ENCODE measurements at places on chromosomes 3 and 15.

DNA sequence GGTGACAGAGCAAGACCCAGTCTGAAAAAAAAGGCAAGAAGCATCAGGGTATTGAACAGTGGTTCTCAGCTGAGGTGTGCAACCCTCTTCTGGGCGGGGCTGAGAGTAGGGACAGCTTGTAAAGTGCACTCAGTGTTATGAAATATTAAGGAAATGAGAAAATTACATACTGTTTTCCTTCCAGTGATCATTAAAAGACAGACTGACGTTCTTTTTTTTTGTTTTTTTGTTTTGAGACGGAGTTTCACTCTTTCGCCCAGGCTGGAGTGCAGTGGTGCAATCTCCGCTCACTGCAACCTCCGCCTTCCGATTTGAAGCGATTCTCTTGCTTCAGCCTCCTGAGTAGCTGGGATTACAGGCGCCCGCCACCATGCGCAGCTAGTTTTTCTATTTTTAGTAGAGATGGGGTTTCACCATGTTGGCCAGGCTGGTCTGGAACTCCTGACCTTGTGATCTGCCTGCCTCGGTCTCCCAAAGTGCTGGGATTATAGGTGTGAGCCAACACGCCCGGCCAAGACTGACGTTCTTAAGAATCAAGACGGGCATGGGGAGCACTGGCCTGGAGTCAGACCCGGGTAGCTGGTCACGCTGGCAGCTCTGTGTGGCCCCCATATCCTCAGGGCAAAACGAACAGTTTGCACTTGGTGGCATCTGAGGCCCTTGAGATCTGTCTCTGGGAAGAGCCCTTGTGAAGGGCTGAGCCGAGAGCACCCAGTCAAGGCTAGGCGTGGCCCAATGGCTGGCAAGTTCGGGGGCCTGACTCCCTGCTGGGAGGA, 11.4 kb downstream of the MAN2A2 start:
- DNase-seq, result peak; percentile 64

GRCh38 chr3:135889443-135889842, 76.1 kb upstream of the PPP2R3A start:
- DNase-seq, result no peak

GRCh38 chr15:48059791-48060190, 61.0 kb upstream of the SLC24A5 start:
- DNase-seq, result no peak

DNA sequence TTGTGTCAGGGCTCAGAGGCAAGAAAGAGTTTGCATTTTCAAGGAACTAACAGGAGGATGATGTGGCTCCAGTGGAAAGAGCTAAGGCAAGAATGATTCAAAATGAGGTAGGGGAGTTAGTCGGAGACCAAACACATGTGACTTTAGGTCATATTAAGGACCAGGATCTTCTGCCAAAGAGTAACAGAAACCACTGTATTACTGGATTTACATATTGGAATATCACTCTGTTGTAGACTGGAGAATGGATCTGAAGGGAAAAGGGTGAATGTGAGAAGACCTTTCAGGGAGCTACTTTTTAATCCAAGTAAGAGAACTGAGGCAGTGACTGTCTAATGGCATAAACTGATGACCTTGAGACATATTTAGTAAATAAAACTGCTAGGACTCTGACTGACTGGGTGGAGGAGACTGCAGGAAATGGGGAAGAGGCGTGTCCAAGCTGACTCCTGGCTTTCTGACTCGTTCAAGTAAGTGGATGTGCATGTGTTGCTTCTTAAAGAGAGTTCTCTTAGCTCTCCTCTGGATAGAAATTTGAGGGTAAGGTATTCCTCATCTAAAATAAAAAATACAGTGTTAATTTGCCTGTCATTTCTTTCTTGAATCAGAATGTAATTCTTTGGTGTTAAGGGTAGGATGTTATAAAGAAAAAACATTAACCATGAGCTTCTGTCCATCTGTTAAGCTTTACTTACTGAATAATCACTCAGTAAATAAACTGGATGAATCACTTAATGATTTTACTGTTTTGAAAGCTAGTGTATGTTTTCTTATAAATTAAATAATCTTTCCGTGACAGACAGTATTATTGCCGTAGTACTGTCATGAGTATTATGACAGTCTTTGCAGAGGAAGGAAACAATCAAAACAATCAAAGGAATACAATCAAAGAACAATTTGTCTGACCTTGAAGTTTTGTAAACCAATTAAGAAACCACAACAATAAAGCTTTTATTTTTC, 58.3 kb upstream of the CFAP20DC start:
- DNase-seq, result no peak

DNA sequence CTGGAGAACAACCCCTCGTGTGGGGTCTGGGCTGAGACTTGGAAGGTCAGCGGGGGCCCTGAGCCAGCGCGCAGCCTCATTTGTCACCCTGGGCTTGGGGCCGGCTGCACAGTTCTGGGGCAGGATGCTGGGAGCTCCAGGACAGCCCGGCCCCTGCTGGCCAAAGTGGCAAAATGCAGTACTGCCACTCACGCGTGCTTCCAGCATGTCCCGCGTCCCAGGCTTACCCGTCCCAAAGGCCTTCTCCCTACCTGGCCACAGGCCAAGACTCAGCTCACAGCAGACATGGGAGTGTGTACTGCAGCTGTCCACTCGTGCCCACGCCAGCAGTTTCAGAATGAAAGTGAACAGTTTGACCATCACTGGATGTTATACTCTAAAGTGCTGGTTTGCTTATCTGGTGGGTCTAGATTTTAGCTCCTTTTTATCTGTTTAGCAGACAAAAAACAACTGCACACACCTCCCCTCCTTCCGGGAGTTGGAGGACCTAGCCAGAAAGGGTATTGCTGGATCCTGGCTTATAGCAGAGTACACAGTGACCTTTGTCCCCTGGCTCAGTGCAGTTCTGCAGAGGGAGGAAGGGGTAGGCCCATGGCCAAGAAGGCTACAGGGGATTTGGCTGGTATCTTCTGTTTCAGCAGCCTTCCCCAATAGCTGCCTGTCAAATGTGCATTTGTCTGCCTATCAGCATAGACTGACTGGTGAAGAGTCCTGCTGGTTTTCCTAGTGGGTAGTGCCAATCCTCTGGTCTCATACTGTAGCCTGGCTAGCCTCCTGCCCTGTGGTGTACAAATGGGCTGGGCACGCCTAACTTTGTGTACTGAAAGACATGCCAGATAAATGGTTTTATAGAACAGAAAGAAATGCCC, 23.2 kb upstream of the IP6K2 start:
- peak; percentile 57 for DNase-seq

- peak; percentile 81 for DNase-seq
Measured at GRCh38 chr3:38829404-38829803, 13.4 kb upstream of the SCN10A start.

- DNase-seq, result peak; percentile 81
Measured at GRCh38 chr15:56086566-56086965, 93.2 kb upstream of the NEDD4 start.

DNA sequence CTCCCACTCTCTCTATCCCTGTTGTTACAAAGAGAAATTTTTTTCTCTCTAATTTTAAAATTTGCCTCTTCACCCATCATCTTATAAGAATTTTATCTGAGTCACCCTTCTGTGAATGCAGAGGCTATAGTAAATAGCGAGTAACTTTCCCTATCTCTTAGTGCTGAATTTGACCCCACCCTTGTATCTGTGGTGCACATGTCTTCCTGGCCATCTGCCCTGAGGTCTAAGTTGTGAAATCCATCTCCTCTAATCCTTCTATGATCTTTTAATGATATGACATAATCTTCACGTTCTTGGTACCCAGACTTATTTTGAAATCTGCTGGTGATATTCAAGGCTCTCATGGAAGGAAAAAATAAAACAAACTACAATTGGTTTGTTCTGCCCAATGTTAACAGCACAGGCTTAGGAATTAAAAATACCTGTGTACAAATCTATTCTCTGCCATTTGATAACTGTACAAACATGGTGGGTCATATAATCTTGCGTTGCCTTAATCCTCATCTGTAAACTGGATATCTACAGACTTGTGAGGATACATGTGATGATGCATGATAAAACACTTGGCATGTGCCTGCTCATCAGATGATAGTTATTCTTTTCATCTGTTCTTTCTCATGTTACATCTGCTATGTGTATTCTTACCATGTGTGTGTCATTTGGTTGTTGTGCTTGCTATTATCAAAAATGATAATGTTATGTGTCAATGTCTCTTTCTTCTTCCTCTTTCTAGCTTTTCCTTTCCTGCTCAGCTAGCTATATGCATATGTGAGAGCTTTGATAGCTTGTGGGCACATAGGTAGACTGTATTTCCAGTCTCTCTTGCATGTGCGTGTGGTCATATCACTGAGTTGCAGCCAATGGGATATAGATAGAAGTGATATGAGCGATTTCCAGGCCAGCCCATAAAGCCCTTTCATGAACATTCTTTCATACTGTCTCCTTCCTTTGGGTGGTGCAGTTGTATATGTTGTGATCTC, 13.7 kb upstream of the CCR3 start:
- peak; percentile 99 for DNase-seq

DNA sequence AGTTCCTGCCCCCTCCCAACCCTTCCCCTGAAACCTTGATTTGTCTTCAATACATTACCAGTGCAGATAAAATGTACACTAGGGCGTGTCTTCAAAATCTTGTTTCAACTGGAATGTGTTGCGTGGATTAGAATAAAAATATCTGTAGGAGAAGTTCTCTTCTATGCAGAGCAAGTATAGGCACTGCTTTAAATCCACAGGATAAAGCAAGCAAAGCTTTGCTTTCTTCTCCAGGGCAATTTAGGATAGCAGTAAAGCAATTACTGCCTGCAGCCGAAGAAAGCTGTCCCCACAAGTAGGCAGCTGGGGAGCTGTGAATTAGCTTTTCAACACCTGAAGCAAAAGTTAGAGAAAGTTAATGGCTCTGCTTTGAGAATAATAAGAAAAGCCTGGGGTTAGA, 329.7 kb upstream of the KCNMB2 start:
- DNase-seq, result no peak

- no peak for DNase-seq
Measured at GRCh38 chr15:40342416-40343320, 1.9 kb upstream of the CCDC9B start.

Data from MV-4-11 (cell line).